ENCODE measurements at places on chromosomes 1 and 21.

- peak; percentile 74 for DNase-seq
These were observed 4.9 kb upstream of the ALDH4A1 start for GRCh38 chr1:18907021-18907916.

- DNase-seq: peak; percentile 96
These were observed 64.8 kb downstream of the FAM163A start for GRCh38 chr1:179807691-179808485.

- DNase-seq: no peak
These were observed 2.2 kb downstream of the APP start for GRCh38 chr21:26168371-26168770.

DNA sequence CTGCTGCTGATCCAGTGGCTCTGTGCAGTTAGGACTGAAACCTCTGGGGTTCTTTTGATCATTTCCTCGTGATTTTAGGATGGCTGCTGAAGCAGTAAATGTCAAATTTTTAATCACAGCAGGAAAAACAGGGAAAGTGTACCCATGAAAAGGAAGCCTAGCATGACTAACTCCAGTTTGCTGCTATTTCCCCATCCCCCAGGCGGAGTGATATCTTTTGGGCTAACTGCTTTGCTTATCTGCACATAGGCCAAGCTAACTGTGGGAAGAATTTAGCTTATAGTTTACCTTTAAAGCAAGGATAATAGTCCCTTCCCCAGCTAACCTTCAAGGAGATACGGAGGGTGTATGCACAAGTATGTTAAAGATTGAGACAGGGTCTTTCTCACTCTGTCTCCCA lies 149.8 kb upstream of the TNR start:
- DNase-seq: no peak

DNA sequence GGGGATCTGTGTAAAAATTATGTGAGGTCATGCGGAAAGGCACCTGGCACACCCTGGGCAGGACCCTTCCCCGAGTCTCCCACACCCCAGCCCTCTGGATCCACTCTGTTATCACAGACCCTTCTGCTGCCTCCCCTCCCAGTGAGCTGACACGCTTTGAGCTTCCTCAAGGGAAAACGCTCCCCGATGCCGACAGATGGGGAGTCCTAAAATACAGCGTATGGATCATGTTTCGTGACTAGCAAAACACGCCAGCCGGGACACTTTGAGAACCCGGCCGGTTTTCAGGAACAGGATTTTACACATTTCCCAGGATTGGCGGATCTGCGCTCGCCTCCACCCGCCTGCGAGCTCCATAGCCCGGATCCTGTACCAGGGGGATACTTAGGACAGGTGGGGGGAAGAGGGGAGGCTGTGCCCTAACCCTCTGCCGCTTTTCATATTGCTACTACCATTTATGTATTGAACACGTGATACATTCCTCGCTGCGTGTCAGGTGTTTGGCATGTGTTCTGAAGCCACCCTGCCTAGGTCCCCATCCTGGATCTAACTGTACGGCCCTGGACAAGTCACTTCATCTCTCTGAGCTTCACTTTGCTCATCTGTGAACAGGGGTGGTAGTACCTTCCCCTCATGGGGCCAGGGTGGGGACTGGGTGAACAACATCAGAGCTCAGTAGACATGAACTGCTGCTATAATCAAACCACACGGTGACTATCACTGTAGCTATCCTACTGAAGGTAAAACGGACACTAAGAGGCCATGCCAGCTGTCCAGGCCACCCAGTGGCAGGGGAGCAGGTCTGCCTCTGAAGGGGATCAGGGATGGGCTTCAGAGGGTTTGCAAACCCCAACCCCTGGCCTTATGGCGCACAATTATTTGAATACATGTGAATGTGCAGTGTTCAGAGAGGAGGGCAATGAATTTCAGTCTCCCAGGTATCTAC lies 63.2 kb downstream of the SSBP3 start:
- no peak for DNase-seq
